ENCODE measurements at places on chromosomes 12 and 14. TPM values are rescaled to one million over a fixed set of nuclear protein-coding genes. Genes with fewer than 3 reads are reported as not detected.

STAC3 gene
- polyA plus RNA-seq = 2.1 TPM

TSFM gene
- polyA plus RNA-seq = 93.4 TPM

CFAP251 gene
- polyA plus RNA-seq = 0.59 TPM

ABCB9 gene
- polyA plus RNA-seq = 3.4 TPM

SHMT2 gene
- polyA plus RNA-seq = 162 TPM

ADAM21 gene
- 0.16 TPM for polyA plus RNA-seq

RNASE12 gene
- polyA plus RNA-seq = not detected

Data from GM12878 (cell line).